ENCODE measurements at places on chromosomes 3 and 15. TPM values are rescaled to one million over a fixed set of nuclear protein-coding genes. Genes with fewer than 3 reads are reported as not detected.

GRCh38 chr15:90099868-90100831 is 2.1 kb downstream of the IDH2 start:
- no peaks in the 10 kb centered on the region for H3K27me3 ChIP-seq
- peaks cover 18% of the 10 kb centered on the region for H3K4me1 ChIP-seq

DNA sequence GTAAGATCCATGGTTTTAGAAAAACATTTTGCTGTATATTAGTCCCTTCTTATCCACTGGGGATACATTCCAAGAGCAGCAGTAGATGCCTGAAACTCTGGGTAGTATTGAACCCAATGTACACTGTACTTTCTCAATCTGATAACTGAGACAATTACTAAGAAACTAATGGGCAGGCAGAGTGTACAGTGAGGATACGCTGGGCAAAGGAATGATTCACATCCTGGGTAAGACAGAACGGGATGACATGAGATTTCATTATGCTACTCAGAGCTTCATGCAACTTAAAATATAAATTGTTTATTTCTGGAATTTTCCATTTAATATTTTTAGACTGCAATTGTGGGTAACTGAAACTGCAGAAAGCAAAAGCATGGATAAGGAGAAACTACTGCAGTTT is 46.2 kb upstream of the TEX55 start:
- no peaks in the 10 kb centered on the region for H3K4me1 ChIP-seq
- no peaks in the 10 kb centered on the region for H3K36me3 ChIP-seq
- no peak overlapping the region for H3K27ac ChIP-seq

GRCh38 chr15:101381671-101382212 is 86.7 kb upstream of the SNRPA1 start:
- H3K27me3 ChIP-seq = no peaks in the 10 kb centered on the region
- no peak for DNase-seq
- no peak overlapping the region for H3K4me3 ChIP-seq
- H3K27ac ChIP-seq = no peak overlapping the region
- H3K36me3 ChIP-seq = no peaks in the 10 kb centered on the region

The TGM4 gene
- 1.4 TPM for total RNA-seq

DNA sequence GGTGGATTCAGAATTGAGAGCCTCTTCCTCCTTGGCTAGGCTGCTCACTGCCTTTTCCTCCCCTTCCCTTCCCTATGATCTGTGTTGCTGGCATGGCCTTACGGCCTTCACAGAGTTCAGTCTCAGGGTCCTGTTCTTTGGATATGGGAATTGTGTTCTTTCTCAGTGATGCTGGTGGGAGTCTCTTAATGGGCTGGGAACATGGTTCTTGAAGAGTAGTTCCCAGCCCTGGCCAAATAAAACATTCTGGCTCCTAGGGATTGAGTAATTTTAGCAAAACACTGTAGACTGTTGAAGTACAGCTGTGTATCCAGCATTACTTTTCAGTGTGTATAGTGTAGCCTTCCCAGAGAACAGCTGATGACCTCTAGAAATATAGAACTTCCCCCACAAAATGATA is 22.6 kb upstream of the FILIP1L start:
- peaks cover 4% of the 10 kb centered on the region for H3K4me1 ChIP-seq
- no peak overlapping the region for H3K4me3 ChIP-seq
- no peaks in the 10 kb centered on the region for H3K36me3 ChIP-seq
- DNase-seq = peak; percentile 24
- no peak overlapping the region for H3K27ac ChIP-seq
- H3K27me3 ChIP-seq = no peaks in the 10 kb centered on the region

The SPINK8 gene
- not detected for total RNA-seq

DNA sequence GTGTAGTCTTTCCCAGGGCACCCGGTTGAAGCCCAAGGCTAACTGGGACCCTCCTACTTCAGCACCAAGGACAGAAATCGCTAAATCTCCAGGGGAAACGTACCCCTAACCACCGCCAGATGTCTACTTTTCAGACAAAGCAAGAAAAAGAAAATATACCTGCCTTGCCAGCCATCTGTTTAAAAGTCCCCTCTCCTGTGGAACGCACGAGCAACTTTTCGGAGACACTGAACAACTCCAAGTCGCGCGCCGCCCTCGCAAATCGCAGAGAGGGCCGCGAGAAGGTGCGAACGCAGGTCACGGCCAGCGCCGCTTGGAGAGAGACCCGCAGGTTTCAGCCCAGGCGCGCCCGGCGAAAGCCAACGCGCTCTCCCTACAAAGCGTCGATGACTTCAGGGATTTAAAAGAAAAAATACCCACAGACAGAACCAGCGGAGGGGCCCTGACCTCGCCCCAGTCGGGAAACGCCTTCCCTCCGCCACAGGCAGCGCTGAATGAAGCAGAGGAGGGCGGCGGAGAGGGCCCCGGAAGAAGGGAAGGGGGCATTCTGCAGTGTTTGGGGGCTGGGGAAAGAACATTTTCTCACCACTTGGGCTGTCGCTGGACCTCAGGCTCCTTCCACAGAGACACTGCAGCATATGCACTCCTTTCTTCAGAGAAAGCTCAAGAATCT is 213.1 kb downstream of the FGF12 start:
- H3K4me1 ChIP-seq = no peaks in the 10 kb centered on the region
- DNase-seq = peak; percentile 46
- H3K27me3 ChIP-seq = no peaks in the 10 kb centered on the region

- no peaks in the 10 kb centered on the region for H3K27me3 ChIP-seq
- no peaks in the 10 kb centered on the region for H3K36me3 ChIP-seq
- peak; percentile 61 for DNase-seq
- peak overlapping the region; percentile 93 for H3K27ac ChIP-seq
These were observed 2.2 kb upstream of the HES1 start for GRCh38 chr3:194133661-194134230.

DNA sequence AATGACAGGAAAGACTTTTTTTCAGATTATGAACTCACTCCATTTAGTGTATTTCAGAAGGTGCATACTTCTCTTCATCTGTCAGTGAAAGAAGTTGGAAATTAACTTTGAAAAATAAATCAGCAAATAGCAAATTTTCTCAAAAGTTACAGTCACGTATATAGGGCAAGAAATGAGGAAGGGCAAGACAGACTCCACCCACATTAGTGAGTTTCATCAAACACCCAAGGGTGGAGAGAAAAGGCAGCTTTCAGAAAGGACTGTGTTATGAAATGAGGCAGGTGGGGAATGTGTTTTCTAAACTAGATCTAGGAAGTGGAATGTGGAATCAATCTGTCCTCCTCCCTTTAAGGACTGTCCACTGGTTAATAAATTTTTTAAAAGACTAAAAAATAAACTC is 2.9 kb downstream of the SLC22A13 start:
- H3K36me3 ChIP-seq = no peaks in the 10 kb centered on the region
- no peaks in the 10 kb centered on the region for H3K27me3 ChIP-seq
- no peak overlapping the region for H3K4me3 ChIP-seq
- no peaks in the 10 kb centered on the region for H3K4me1 ChIP-seq

GRCh38 chr3:38595393-38595792 is 54.1 kb downstream of the SCN5A start:
- DNase-seq = no peak
- no peak overlapping the region for H3K27ac ChIP-seq
- no peaks in the 10 kb centered on the region for H3K27me3 ChIP-seq

DNA sequence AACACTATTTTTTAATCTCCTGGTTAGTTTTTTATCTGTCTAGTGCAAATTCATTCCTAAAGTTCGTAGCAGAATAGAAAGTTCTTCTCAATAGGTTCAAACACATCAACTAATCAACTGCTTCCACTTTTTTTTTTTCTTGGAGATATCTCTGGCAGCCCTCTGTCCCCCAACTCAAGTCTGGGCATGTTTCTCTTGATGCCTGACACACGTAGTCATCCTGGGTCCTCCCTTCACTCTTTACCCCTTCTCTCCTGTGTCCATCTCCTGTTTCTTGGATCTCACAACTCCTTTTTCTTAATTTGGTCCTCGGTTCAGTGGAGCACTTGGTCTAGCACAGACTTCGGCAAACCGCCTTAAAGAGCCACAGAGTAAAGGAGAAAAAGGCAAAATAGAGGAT is 14.4 kb downstream of the TNFAIP8L3 start:
- H3K27ac ChIP-seq = no peak overlapping the region
- H3K36me3 ChIP-seq = no peaks in the 10 kb centered on the region
- H3K27me3 ChIP-seq = no peaks in the 10 kb centered on the region

The BTLA gene
- 1.4 TPM for total RNA-seq

The CASR gene
- 1.4 TPM for total RNA-seq

The LIPC gene
- total RNA-seq = 0.12 TPM

The DUOX1 gene
- 5.7 TPM for total RNA-seq

DNA sequence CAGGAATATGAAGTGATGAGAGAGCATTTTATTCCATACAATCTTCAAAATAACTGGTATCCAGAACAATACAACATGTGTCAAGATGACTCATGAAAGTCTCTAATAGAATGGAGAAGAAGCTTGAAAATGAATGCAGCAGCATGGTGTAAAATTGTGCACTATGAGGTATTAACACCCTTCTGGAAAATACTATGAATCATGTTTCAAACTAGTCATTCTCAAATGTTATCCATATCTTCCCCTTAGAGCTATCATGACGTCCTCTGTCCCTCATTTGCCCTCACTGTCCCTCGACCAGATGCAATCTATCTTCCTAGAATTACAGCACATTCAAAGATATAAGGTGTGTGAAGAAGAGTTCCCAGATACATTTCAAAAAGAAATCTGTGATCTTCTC is 198.2 kb downstream of the NECTIN3 start:
- no peak overlapping the region for H3K4me3 ChIP-seq
- H3K27ac ChIP-seq = no peak overlapping the region
- no peaks in the 10 kb centered on the region for H3K27me3 ChIP-seq
